Fibroblast of skin of abdomen (primary cell): ENCODE measurements at places on chromosomes 11 and 22.

DNA sequence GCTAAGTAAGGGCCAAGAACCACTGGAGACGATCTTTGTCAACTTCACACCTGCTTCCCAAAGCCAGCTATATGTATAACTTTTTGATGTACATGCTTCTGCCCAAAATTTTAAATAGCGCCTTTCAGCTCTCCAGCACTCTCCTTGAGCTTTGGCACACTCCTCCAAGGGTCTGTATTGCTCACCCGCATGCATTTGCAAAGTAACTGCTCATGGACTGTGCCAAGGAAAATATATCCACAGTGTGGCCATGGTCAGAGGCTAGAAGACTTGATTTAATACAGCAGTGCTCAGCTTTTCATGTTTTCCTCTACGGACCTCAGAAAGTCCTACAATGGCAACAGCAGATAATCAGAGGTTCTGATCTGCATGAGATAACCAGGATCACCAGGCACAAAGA lies 550.1 kb downstream of the SOX6 start:
- no peak for DNase-seq

DNA sequence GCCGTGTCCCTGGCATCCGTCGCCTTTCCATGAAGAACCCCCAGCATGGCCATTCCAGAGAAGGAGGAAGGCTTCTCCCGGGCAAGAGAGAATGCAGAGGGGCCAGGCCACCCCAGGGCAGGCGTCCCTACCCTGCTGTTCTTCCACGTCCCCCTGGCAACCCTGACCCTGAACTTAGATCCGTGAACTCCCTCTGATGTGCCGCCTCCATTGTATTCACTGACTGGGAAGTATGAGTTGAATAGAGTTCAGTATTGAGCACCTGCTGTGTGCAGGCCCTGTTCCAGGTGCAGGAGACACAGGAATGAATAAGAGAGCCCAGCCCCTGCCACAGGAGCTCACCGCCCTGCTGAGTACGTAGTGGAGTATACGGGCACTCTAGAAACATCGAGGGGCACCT lies 29.1 kb upstream of the RELT start:
- DNase-seq = no peak

DNA sequence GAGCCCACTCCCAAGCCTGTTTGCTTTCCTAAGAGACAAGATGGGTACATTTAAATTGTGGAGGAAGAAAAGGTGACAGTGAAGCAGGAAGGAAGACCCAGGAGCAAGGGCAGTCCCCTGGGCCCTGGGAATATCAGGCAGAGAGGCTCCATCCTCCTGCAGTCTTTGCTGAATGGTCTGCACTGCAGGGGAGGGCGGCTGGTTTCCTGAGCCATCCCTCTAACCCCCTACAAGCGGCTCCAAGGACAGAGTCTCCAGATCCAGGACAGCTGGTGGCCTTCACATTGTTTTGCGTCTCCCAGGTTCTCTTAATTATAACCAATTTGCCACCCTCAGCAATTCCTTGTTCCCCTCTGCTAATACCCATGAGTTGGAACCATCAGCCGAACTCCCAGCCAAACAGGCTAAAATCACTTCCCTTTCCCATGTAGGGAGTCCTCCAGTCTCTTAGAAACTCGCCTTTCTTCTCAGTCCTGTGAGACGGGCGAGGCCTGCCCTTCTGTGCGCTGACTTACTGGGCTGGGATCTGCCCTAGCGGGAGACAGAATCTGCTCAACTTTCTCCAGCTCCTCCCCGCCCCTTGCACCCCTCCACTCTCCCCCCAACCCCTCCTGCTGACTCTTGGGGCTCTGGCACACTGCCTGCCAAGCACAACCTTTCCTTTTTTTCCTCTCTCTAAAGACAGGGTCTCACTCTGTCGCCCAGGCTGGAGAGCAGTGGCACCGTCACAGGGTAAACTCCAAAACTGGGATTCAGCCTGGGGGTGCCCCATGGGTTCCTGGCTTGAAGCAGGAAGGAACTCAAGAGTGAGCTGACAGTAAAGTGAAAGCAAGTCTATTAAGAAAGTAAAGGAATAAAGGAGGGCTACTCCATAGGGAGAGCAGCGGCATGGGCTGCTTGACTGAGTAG lies 53.4 kb upstream of the EMID1 start:
- DNase-seq = peak; percentile 22

- no peak for DNase-seq
Observed at GRCh38 chr11:44306052-44306917, 3.7 kb downstream of the ALX4 start.

DNA sequence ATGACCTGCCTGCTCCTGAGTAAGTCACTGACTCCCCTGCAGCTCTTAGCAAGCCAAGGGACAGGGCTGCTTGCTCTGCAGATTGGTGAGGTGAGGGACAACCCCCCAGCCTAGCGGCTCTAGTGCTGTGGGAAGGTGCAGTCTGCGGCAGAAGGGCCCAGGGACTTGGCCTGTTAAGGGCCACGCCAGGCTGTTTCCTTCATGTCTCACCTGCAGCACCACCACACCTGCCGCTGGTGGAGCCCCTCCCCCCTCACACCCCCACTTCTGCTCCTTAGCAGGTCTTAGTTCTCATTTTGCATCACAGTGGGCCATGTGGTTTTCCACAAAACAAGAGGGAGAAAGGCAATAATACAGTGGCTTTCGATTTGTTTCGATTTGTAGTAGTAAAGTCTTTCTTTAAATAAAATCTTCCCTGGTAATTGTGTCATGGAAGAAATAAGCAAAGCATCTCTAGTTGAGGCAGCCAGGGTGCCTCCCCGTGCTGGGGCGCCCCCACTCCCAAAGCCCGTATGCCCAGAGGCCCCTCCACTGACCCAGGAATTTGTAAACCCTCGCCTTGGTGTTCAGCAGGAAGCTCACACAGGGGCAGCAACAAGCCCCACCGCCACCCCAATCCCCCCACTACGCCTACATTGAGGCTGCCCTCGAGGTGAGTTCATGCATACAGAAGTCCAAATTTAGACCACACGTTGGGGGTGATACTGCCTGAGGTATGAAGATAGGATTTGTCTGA lies 86.5 kb upstream of the CLDN5 start:
- DNase-seq = no peak

- DNase-seq = no peak
Observed at GRCh38 chr11:117188620-117189081, 10.1 kb downstream of the SIDT2 start.

DNA sequence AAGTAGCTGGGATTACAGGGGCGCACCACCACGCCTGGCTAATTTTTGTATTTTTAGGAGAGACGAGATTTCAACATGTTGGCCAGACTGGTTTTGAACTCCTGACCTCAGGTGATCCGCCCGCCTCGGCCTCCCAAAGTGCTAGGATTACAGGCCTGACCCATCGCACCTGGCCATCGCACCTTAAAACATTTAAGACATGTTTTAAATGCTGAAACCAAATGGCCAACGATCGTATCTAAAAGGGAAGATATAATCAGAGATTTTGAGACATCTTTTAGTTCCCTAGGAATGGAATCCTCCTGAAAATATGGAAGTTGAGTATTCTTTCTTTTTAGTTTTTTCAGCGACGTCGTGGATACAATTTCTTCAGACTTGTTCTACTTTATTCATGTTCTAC lies 21.8 kb upstream of the APOBEC3A start:
- no peak for DNase-seq

GRCh38 chr22:21028277-21029251 lies 3.8 kb downstream of the SLC7A4 start:
- no peak for DNase-seq

GRCh38 chr11:6505577-6506240 lies 8.6 kb downstream of the DNHD1 start:
- DNase-seq = peak; percentile 73

DNA sequence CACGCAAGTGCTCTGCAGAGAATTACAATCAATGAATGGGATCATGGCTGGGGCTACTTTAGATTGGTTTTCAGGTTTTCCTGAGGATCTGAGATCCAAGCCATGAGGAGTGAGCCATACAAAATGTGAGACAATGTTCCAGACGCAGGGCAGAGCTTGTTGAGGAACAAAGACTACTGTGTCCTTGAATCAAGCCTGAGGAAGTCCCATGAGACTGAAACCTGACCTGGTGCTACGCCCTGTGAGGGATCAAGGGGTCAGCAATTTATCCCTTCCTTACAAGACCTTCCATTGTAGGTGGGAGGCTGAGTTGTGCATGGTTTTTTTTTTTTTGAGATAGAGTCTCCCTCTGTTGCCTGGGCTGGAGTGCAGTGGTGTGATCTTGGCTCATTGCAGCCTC lies 2.1 kb downstream of the INCENP start:
- DNase-seq = no peak

GRCh38 chr22:45322873-45323525 lies 13.3 kb downstream of the FAM118A start:
- no peak for DNase-seq

DNA sequence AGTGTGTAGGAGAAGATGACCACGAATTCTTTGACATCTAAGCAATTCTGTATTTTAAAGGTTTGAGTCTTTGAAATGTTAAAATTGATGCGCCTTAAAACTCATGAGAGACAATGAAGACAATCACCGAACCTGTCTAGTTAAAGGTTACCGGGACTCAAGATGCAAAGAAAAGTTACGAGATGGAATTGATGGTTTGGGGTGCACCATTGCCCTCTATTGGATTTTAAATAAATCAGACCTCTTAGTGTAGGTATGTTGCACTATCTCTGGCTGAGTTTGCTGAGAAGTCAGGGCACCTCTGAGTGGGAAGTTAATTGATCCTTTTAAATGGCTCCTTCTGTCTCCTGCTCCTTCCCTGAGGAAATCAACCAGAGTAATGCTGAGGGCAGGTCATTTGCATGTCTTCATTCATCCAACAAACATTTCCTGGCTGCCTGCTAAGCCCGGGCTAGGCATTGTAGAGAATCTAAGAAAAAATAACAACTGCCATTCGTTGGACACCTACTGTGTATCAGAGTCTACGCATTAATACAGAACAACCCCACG lies 19.4 kb upstream of the TMA7B start:
- no peak for DNase-seq

DNA sequence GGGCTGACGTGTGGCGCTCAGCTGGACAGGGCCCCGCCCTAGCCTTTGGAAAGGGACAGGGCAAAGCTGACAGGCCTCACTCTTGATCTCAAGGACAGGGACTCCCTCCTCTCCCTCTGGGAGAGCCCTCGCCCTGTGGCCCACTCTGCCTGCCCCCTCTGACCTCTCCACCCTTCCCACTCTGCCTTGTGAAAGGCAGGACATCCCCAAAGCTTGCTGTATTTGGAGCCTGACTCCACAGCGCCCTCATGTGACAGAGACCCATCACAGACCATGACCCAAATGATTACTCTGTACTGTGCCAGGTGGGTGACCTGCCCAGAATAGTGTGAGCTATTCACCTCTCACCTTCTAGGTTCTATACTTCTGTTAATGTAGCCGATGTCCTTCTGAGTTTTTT lies 18.8 kb downstream of the P2RY2 start:
- DNase-seq = no peak

GRCh38 chr11:81071606-81072005 lies 1630.8 kb upstream of the TENM4 start:
- no peak for DNase-seq

GRCh38 chr11:92286709-92287108 lies 62.1 kb downstream of the FAT3 start:
- no peak for DNase-seq

GRCh38 chr11:76086743-76087635 lies 119.3 kb downstream of the WNT11 start:
- peak; percentile 54 for DNase-seq

- DNase-seq = no peak
Observed at GRCh38 chr11:66225066-66225465, 43.4 kb upstream of the RAB1B start.

GRCh38 chr22:19182472-19183157 lies 4.1 kb upstream of the SLC25A1 start:
- no peak for DNase-seq

DNA sequence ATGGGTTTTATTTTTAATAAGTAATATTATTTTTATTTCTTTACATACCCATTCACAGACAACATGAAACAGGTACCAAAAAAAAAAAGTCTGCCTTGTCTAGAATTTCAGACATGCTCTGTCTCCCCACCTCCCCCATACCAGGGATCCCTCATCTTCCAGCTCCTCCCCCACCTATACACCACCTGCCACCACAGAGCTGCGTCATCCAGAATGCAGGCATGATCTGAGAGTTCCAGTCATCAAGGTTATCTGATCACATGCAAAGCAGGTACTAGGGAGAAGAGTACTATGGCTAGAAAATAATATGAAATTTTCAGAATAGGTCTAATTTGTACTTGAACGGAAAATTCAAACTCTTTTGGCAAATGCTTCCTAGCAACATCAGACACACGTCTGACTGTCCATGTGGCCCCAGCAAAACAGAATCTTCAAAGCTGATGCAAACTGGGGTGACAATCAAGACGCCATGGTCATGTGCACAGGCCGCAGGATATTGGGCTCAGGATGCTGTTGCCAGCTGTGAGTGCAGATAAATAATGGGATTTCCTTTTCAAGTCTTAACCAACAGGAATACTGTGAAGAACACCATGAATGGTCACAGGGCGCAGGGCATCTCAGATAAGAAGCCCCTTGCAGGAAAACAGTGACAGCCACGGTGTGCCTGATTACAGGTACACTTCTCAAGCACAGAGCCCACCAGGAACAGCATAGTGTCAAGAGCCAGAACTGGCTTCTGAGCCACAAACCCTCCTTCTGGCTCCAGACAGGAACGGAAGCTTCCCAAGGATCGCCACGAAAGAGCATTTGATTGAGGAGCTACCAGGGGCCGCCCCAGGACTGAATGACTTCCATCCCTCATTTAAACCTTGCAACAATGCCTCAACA lies 169.5 kb downstream of the EFCAB6 start:
- no peak for DNase-seq

GRCh38 chr11:3865388-3866193 lies 10.1 kb downstream of the STIM1 start:
- peak; percentile 58 for DNase-seq

DNA sequence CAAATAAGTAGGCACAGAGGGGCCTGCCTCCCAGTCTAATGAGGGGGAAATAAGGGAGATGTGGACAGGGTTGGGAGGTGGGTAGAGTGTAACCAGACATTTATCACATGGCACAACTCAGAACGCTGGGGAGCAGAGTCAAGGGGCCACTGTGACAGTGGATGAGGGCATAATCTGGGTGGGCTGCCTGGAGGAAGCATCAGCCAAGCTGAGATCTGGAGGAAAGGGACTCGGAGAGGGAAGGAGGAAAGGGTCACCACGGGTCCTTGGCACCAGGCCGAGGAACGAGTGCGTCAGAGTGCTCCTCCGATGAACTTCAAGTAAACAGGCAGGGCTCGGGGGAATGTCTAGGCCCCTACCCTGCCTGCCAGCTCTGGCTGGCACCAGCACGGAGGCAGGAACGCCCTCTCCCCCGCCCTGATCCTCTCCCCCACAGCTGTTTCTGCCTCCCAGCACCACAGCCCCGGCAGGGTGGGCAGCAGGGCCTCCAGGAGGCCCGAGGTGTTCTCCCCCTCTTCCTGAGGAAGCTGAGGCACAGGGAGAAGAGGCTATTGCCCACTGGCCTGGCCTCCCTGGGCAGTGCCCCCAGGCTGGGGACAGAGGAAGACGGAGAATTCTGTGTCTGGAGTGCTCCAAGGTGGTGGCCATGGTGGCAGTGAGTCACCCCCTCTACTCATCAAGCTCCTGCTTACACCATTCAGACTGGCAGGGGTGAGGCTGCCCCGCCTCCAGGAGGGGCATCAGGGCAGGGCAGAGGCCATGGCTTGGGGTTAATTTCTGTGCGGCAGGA lies 4.2 kb downstream of the ALDH3B1 start:
- peak; percentile 44 for DNase-seq
